Activated CD4-positive, alpha-beta T cell treated with anti-CD3 and anti-CD28 coated beads for 36 hours (primary cell): ENCODE measurements at places on chromosomes 16 and 17.

GRCh38 chr16:51261919-51262318 lies 110.8 kb upstream of the SALL1 start:
- DNase-seq, result no peak

DNA sequence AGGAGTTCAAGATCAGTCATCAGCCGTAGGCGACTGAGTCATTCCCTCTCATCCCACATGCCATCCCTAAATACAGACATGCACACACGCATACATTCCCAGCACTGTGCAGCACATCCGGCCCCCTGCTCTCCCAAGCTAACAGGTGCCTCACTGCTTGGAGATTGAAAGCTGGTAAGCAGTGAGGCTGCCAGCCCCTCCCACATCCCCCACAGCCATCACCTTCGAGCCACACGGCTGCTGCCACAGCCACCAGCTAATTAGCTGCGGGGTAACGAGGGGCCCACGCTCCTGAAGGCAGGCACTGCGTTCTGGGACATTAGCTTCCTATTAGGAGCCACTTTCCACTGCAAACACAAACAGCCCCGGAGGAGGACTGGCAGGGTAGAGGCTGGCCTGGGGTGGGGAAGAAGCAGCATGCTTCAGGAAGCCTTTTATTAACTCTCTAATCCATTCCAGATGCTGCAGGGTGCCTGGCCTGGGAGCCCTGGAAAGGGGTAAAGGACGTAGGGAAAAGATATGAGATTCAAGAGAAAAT lies 179.6 kb downstream of the CCT6B start:
- DNase-seq, result no peak

- peak; percentile 64 for DNase-seq
Measured at GRCh38 chr16:69311533-69312387, 610 bp downstream of the VPS4A start.

DNA sequence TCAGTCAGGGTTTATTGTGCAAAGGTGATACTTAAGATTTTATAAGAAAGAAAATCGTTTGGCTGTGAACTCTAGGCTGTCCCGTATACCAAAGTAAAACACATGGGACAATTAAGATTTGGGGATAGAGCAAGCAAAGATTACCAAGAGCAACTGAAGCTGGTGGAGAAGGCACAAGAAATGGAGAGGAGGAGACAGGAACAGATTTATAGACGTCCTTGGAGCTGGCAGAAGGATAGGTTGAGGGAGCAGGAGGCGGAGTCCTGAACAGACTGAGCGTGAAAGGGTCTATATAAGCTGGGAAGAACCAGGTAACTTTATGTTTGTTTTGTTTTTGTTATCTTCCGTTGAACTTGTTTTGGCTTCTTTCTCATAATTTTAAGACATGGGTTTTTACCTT lies 3.8 kb downstream of the TNRC6C start:
- DNase-seq, result no peak

DNA sequence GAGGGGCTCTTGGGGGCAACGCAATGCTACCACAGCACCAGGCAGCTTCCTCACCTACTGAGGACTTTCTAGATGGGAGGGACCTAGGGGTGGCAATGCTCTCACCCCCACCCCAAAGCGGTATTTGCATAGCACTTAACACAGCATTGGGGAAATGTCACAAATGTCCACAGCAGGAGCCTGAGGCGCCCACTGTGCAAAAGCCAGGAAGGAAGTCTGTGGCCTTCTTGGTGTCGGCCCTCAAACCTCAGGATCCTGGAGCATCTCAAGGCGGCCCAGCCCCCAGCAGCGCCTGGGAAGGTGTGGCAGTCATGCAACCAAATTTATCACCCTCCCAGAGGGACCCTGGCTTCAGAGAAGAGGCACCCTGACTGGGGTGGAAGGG lies 45.3 kb downstream of the WNT3 start:
- DNase-seq, result no peak

GRCh38 chr16:54937671-54938211 lies 7.1 kb downstream of the IRX5 start:
- no peak for DNase-seq

GRCh38 chr17:72853440-72854415 lies 238.8 kb downstream of the SLC39A11 start:
- DNase-seq, result no peak

- no peak for DNase-seq
Measured at GRCh38 chr16:35221482-35222185, 1762.2 kb downstream of the TP53TG3F start.

- DNase-seq, result peak; percentile 49
Measured at GRCh38 chr17:9022573-9023391, 1.5 kb downstream of the NTN1 start.

GRCh38 chr16:57679016-57679415 lies 10.9 kb downstream of the ADGRG3 start:
- DNase-seq, result no peak
